ENCODE measurements at places on chromosomes 16 and 17.
A peak's percentile ranks its signal among the peaks of the same experiment; 100 is the strongest.

- DNase-seq = no peak
Observed at GRCh38 chr17:36503456-36504155, 17.1 kb downstream of the ZNHIT3 start.

DNA sequence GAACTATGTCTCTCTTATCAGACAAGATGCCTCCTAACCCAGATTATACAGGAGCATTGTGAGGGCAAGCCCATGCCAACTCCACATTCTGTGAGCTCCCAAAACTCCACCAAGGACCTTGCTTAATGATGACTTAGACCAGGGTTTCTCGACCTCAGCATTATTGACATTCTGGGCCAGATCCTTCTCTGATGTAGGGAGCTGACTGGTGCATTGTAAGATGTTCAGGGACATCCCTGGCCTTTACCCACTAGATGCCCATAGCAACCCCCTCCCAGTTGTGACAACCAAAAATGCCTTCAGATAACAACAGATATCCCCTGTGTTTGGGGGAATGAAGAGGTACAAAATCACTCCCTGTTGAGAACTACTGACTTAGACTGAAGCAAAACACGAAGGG lies 43.6 kb downstream of the HOXB1 start:
- DNase-seq = no peak

- DNase-seq = no peak
Observed at GRCh38 chr16:2278956-2279800, 11.3 kb upstream of the RNPS1 start.

GRCh38 chr16:82300374-82300951 lies 130.4 kb upstream of the MPHOSPH6 start:
- no peak for DNase-seq

- DNase-seq = no peak
Observed at GRCh38 chr17:43854498-43854897, 7.5 kb downstream of the CD300LG start.

- DNase-seq = no peak
Observed at GRCh38 chr16:4606354-4606753, 8.3 kb downstream of the UBALD1 start.

DNA sequence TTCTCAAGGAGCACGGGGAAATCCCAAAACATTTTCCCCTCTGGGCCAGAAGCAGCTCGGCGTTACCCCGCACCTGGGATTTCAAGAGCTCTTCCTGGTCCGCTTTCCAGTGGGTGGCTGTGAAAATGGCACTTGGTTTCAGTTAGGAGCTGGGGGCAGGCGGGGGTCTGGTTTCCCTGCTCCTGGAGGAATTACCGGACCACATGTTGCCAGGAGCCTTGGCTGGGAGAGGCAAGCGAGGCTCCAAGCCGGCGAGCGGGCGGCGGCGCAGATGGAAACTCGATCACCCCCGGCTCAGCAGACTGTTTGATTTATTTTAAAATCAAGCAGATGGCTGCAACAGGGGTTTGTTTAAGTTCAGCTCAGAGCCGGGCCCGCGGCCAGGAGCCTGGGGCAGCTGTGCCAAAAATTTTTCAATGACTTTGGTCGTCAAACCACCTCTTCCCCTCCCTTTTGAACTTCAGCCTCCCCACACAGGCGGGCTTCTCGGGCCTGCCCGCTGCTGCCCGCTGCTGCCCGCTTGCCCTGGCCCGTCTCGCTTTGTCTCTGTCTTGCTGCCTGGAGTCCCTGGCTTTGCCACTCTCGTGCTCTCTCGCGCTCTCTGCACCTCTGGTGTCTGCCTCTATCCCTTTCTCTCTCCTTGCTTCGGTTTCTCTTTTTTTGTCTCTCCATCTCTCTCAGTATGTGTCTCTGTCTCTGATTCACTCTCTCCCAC lies 108.0 kb upstream of the CIBAR2 start:
- DNase-seq = peak; percentile 77

- DNase-seq = no peak
Observed at GRCh38 chr16:1175566-1176279, 22.8 kb downstream of the CACNA1H start.

Measured in midbrain (tissue), 1 donor.